ENCODE measurements at places on chromosomes 16 and 17.

DNA sequence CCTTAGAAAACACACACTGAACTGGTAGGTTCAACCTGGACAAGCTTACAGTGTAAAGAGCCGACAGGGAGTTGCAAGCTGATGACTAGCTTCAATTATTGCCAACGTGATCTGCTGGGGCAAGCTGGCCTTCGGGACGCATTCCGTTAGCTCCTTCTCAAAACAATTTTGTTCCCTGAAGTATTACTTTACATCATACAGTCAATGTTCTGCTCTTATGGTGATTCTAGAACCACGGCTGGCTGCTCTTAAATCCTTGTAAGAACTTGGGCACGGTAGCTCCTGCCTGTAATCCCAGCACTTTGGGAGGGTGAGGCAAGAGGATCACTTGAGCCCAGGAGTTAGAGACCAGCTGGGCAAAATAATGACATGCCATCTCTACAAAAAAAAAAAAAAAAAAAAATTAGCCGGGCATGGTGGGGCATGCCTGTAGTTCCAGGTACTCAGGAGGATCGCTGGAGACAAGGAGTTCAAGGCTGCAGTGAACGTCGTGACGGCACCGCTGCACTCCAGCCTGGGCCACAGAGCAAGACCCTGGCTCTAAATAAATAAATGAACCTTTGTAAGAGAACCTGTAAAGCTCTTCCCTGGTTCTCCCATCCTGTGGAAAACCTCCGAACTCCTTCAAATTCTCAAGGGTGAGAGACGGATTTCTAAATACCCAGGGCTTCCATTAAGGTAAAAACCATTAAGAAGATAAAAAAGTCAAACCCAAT lies 2.0 kb downstream of the CDIP1 start:
- DNase-seq: no peak

- DNase-seq: no peak
These were observed 1.3 kb downstream of the RAB40B start for GRCh38 chr17:82696916-82697807.

DNA sequence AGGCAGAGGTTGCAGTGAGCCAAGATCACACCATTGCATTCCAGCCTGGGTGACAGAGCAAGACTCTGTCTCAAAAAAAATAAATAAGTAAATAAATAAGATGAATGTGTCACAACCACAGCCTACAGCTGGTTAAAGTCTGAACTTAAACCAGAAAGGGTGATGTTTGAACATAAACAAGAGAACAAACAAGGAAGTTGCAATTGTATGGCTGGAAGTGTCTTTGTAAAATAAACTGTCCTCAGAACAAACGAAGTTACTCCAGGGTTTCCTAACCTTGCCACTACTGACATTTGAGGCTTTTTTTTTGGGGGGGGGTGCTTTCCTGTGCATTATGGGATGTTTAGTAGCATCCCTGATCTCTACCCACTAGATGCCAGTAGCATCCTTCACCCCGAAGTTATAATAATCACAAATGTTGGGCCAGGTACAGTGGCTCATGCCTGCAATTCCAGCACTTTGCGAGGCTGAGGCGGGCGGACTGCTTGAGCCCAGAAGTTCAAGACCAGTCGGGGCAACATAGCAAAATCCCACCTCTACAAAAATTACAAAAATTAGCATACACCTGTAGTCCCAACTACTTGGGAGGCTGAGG lies 119.2 kb downstream of the XYLT1 start:
- DNase-seq: no peak

DNA sequence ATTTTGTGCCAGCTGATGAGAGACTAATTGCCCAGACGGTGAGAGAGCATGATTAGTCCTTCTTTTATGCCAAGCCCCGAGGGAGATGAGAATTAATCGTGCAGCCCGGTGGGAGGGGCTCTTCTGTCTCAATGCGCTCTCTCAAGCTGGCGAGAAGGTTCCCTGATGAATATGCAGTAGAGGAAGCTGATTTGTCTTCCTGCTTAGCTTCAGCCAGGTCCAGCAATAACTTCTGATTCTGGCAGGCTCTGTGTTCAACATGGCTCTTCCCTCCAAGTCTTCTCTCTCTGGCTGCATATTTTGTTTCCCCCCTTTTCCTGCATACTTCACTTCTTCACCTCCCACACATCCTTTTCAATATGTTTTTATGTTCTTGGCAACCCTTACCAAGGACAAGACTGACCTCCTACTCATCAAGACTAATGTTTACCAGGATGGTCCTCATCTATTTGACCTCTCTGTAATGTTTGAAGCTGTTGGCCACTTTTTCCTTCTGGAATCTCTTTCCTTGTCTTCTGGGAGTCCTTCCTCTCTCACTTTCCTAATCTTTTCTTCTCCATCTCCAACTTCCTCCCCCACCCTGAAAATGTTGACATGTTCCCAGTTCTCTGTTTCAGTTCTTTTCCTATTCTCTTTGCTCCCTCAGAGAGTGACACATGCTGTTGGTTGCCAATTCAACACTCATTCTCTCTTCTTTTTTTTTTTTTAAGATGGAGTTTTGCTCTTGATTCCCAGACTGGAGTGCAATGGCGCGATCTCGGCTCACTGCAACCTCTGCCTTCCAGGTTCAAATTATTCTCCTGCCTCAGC lies 33.1 kb downstream of the ARL4D start:
- DNase-seq: no peak

GRCh38 chr16:9469512-9469911 lies 378.1 kb downstream of the HAPSTR1 start:
- no peak for DNase-seq

- DNase-seq: no peak
These were observed 4.5 kb downstream of the ZNF423 start for GRCh38 chr16:49851468-49851787.

- DNase-seq: no peak
These were observed 36.8 kb downstream of the WDR45B start for GRCh38 chr17:82611140-82612058.

- no peak for DNase-seq
These were observed 204.1 kb upstream of the NOG start for GRCh38 chr17:56389356-56389755.

Measured in vagina (tissue), 2 donors.